ENCODE measurements at places on chromosomes 12 and 14.

DNA sequence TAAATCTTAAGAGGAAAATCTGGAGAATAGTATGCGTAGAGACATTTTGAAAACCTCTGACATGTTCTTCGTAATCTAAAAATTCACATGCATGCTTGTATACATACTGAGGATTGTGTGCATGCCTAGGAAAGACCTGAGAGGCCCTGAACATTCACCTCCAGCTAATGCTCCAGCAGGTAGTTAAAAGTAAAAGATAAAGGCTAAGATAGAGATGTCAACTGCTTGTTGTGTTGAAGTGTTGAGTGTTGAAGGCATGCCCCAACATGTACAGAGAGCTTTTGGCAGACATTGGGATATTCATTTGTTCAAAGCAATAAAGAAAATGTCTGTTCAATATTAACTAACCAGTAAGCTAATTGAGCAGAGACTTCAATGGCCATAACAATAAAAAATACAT, 118.6 kb upstream of the SYT1 start:
- no peak for DNase-seq

GRCh38 chr14:101024686-101025085, 121.2 kb upstream of the RTL1 start:
- DNase-seq = no peak

DNA sequence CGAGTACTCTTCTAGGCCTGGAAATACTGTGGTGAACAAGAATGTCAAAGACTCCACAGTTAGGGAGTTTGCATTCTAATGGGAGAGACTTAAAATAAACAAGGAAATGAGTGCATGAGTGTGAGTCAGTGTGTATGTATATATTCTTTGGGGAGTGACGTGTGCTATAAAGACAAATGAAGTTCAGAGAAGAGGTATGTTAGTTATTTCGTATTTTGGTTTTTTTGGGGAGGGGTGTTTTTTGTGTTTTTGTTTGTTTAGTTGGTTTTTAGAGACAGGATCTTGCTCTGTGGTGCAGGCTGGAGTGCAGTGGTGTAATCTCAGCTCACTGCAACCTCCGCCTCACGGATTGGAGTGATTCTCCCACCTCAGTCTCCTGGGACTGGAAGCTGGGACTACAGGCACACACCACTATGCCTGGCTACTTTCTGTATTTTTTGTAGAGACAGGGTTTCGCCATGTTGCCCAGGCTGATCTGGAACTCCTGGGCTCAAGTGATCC, 74.3 kb downstream of the SRGAP1 start:
- no peak for DNase-seq

DNA sequence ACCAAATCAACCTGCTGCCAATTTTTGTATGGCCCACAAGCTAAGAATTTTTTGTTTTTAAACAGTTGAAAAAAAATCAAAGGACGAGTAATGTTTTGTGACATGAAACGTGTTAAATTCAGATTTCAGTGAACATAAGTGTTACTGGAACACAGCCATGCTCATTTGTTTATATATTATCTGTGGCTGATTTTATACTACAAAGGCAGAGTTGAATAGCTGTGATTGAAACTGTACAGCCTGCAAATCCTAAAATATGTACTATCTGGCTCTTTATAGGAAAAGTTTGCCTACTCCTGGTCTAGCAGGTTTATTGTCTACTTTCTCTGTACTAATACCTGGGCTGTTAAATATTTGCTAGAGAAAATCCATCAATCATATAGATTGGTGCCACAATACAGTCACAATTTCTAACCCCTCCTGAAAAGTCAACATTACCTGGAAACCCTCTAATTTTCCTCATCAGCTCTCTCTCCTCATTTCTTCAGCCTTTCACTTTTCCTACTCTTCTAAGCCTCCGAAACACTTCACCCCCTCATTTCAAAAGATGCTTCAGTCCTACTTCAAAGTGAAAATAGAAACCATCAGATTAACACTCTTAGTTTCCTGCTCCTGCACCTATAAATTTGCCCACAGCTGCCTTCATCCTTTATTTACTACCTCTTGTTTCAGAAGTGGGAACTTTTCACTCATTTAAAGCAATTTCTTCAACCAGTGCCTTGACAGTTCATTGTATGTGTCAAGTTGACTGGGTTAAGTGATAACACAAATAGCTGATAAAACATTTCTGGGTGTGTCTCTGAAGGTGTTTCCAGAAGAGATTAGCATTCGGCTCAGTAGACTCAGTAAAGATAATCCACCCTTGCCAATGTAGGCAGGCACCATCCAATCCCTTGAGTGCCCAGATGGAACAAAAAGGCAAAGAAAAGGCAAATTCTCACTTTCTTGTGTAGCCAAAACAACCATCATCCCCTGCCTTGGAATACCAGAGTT, 18.0 kb upstream of the C2CD5 start:
- DNase-seq = no peak

DNA sequence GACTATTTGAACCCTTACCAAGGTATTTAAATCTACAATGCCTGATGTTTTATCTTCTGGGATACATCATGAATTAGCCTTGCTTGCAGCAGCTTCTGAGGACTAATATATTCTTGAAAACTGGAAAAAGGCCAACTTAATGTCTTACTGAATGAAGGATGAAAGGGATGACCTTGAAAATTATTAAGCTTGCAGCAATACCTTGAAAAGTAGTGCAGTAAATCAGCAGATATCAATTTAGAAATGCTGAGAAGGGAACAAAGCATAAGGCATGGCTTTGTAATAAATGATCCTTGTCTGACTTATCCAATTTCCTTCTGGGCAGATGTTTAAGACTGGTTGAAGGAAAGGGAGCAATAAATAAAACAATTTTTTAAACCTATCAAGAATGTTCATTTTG, 37.3 kb upstream of the FERMT2 start:
- no peak for DNase-seq

DNA sequence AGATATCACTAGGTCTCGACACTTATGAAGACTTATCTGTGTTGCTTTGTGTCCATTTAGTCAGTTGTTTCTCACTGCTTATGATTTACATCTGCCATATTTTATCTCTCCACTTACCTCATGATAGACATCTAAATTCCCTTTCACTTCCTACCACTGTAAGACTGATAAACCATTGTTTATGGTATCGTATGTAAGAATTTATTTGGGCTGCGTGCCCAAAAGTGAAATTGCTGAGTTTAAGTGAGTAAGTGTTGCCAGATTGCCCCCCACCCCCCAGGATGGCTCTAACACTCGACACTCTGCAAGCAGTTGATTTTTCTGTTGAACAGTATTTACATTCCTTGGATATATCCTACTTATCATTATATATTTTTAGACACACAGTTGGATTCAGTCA, 69.9 kb upstream of the MON2 start:
- DNase-seq = no peak

- no peak for DNase-seq
These were observed 3.2 kb upstream of the TCP11L2 start for GRCh38 chr12:106299202-106299774.

GRCh38 chr14:34983786-34984185, 994 bp downstream of the SRP54 start:
- no peak for DNase-seq

- no peak for DNase-seq
These were observed 55.9 kb upstream of the SRSF5 start for GRCh38 chr14:69711065-69711464.
